H1 (cell line): ENCODE measurements at places on chromosomes 5 and 9. TPM values are rescaled to one million over a fixed set of nuclear protein-coding genes. Genes with fewer than 3 reads are reported as not detected.

The HACD4 gene
- 0.61 and 0.86 TPM in 2 replicates for total RNA-seq

The SPINK5 gene
- total RNA-seq, result 2.0 and 2.2 TPM in 2 replicates

The TMEM252 gene
- not detected in 2 replicates for total RNA-seq

The FSTL4 gene
- total RNA-seq, result 4.1 and 6.1 TPM in 2 replicates

The KCNV2 gene
- total RNA-seq, result not detected in 2 replicates

The WNT8A gene
- 0.27 TPM in 1 of 2 replicates, not detected in the other for total RNA-seq

The ACTL7B gene
- total RNA-seq, result not detected in 2 replicates

The TRAF1 gene
- total RNA-seq, result 1.5 and 1.6 TPM in 2 replicates

The BAAT gene
- 0.17 TPM in 1 of 2 replicates, not detected in the other for total RNA-seq

The GABRA1 gene
- total RNA-seq, result 16.2 and 17.3 TPM in 2 replicates

The FOXI1 gene
- not detected in 2 replicates for total RNA-seq

The SLC45A2 gene
- total RNA-seq, result not detected in 2 replicates

The ADAMTS19 gene
- total RNA-seq, result 26.2 and 28.8 TPM in 2 replicates

The AFAP1L1 gene
- total RNA-seq, result 4.2 and 4.7 TPM in 2 replicates

The OR13F1 gene
- total RNA-seq, result not detected in 2 replicates

- H3K36me3 ChIP-seq, result no peaks in the 10 kb centered on the region
- H3K4me3 ChIP-seq, result no peak overlapping the region
- no peak overlapping the region for H3K27ac ChIP-seq
- H3K4me1 ChIP-seq, result peaks cover 5% of the 10 kb centered on the region
Measured at GRCh38 chr5:137344723-137345322, 154.3 kb downstream of the SPOCK1 start.

DNA sequence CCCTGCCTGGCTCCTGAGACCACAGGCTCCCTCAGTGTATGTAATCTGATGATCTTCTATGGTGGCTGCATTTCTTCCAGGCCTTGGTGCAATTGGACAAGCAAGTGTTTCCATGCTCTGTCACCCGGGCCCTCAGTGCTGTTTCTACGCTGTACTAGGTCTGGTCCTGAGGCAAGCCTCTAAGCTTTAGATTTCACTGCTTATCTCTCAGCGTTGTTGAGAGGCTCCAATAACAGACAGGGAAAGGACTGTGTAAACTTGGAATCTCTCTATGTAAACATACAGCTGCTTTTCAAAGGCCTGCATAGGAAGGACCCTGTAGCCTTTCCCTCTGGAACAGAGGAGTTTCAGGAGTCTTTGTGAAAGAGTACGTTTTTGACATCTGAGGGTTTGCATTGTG is 38.6 kb upstream of the NFIB start:
- H3K4me3 ChIP-seq, result no peak overlapping the region
- no peak for DNase-seq
- peaks cover 18% of the 10 kb centered on the region for H3K4me1 ChIP-seq
- H3K27me3 ChIP-seq, result peaks cover 50% of the 10 kb centered on the region
- H3K27ac ChIP-seq, result no peak overlapping the region
- H3K36me3 ChIP-seq, result no peaks in the 10 kb centered on the region

DNA sequence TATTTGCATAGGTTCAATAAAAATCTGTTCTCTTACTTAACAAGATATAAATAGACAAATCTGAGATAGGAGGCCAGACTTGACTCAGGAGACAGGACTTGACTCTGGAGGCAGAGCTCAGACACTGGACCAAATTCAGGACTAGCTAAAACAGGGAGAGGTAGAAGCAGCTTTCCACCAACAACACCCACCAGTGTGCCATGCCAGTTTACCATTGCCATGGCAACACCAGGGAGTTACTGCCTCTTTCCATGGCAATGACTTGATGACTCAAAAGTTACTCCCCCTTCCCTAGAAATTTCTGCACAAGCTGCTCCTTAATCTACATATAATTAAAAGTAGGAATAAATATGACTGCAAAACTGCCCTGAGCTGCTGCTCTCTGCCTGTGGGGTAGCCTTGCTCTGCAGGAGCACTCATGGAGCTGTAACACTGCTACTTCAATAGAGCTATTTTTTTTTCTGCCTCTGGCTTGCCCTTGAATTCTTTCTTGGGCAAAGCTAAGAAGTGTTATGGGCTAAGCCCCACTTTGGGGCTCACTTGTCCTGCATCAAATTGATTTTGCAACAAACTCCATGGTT is 473.0 kb downstream of the PLK2 start:
- no peaks in the 10 kb centered on the region for H3K27me3 ChIP-seq
- no peak for DNase-seq
- H3K36me3 ChIP-seq, result no peaks in the 10 kb centered on the region
- no peak overlapping the region for H3K4me3 ChIP-seq

- H3K4me3 ChIP-seq, result no peak overlapping the region
- no peak overlapping the region for H3K27ac ChIP-seq
- H3K36me3 ChIP-seq, result no peaks in the 10 kb centered on the region
Measured at GRCh38 chr5:57184322-57184721, 10.5 kb downstream of the GPBP1 start.

- H3K27me3 ChIP-seq, result no peaks in the 10 kb centered on the region
- peak overlapping the region; percentile 88 for H3K27ac ChIP-seq
- H3K4me1 ChIP-seq, result peaks cover 34% of the 10 kb centered on the region
- no peak overlapping the region for H3K4me3 ChIP-seq
- no peak for DNase-seq
- H3K36me3 ChIP-seq, result no peaks in the 10 kb centered on the region
Measured at GRCh38 chr5:160167624-160168165, 48.4 kb upstream of the PWWP2A start.

- H3K36me3 ChIP-seq, result no peaks in the 10 kb centered on the region
- no peak for DNase-seq
- no peaks in the 10 kb centered on the region for H3K27me3 ChIP-seq
- H3K27ac ChIP-seq, result no peak overlapping the region
Measured at GRCh38 chr9:20225826-20226225, 396.5 kb downstream of the MLLT3 start.

DNA sequence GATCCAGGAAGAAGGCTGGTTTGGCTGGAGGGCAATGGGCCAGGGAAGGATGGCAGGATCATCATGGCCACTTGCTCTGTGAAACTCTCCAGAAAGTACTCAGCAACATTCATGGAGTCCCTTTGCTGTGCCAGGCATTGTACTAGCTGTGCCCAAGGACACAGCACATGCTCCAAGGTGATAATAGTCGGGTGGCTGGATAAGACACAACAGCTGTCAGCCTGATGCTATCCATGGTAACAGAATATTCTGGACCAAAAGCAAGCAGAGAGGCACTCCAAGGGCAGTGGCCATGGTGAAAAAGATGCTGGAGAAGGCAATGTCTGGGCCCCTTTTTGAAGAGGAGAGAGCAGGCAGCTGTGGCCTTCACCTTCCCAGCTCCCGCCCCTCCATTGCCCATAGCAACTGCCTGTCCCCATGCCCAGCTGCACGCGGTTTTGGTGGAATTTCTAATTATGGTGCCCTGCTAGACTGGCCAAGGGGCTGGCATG is 113.8 kb upstream of the CPEB4 start:
- H3K27ac ChIP-seq, result no peak overlapping the region
- H3K27me3 ChIP-seq, result no peaks in the 10 kb centered on the region
- no peak overlapping the region for H3K4me3 ChIP-seq

- no peak for DNase-seq
- no peaks in the 10 kb centered on the region for H3K27me3 ChIP-seq
- peaks cover 28% of the 10 kb centered on the region for H3K36me3 ChIP-seq
- no peak overlapping the region for H3K4me3 ChIP-seq
Measured at GRCh38 chr9:132677976-132678375, 7.7 kb downstream of the GTF3C4 start.

GRCh38 chr9:137818286-137818685 is 59.3 kb upstream of the CACNA1B start:
- DNase-seq, result no peak
- H3K4me3 ChIP-seq, result no peak overlapping the region
- peaks cover 19% of the 10 kb centered on the region; the same call in 1 of the 2 replicates for H3K36me3 ChIP-seq
- no peaks in the 10 kb centered on the region for H3K4me1 ChIP-seq
- no peaks in the 10 kb centered on the region for H3K27me3 ChIP-seq

- no peaks in the 10 kb centered on the region for H3K36me3 ChIP-seq
- no peaks in the 10 kb centered on the region for H3K27me3 ChIP-seq
- H3K4me1 ChIP-seq, result no peaks in the 10 kb centered on the region
- no peak overlapping the region for H3K4me3 ChIP-seq
- no peak overlapping the region for H3K27ac ChIP-seq
- no peak for DNase-seq
Measured at GRCh38 chr9:37746448-37747270, 6.9 kb upstream of the TRMT10B start.

- no peak overlapping the region for H3K4me3 ChIP-seq
- no peak overlapping the region for H3K27ac ChIP-seq
- no peaks in the 10 kb centered on the region for H3K27me3 ChIP-seq
Measured at GRCh38 chr5:58929726-58930125, 346.9 kb downstream of the RAB3C start.

GRCh38 chr9:116323012-116323411 is 169.4 kb downstream of the PAPPA start:
- H3K4me3 ChIP-seq, result no peak overlapping the region
- peaks cover 2% of the 10 kb centered on the region; the same call in 1 of the 2 replicates for H3K4me1 ChIP-seq
- H3K27ac ChIP-seq, result no peak overlapping the region
- H3K27me3 ChIP-seq, result no peaks in the 10 kb centered on the region
- no peaks in the 10 kb centered on the region for H3K36me3 ChIP-seq
- no peak for DNase-seq

- H3K36me3 ChIP-seq, result no peaks in the 10 kb centered on the region
- no peaks in the 10 kb centered on the region for H3K27me3 ChIP-seq
- DNase-seq, result no peak
- H3K27ac ChIP-seq, result no peak overlapping the region
- no peak overlapping the region for H3K4me3 ChIP-seq
Measured at GRCh38 chr5:98436667-98437066, 336.8 kb upstream of the RGMB start.

GRCh38 chr5:112183103-112183711 is 235.9 kb downstream of the EPB41L4A start:
- H3K27me3 ChIP-seq, result no peaks in the 10 kb centered on the region
- peaks cover 6% of the 10 kb centered on the region for H3K4me1 ChIP-seq
- H3K36me3 ChIP-seq, result no peaks in the 10 kb centered on the region

- H3K27me3 ChIP-seq, result no peaks in the 10 kb centered on the region
- H3K4me1 ChIP-seq, result no peaks in the 10 kb centered on the region
- no peaks in the 10 kb centered on the region for H3K36me3 ChIP-seq
- H3K27ac ChIP-seq, result no peak overlapping the region
- peak; percentile 47 for DNase-seq
Measured at GRCh38 chr5:98349251-98349989, 424.0 kb upstream of the RGMB start.

DNA sequence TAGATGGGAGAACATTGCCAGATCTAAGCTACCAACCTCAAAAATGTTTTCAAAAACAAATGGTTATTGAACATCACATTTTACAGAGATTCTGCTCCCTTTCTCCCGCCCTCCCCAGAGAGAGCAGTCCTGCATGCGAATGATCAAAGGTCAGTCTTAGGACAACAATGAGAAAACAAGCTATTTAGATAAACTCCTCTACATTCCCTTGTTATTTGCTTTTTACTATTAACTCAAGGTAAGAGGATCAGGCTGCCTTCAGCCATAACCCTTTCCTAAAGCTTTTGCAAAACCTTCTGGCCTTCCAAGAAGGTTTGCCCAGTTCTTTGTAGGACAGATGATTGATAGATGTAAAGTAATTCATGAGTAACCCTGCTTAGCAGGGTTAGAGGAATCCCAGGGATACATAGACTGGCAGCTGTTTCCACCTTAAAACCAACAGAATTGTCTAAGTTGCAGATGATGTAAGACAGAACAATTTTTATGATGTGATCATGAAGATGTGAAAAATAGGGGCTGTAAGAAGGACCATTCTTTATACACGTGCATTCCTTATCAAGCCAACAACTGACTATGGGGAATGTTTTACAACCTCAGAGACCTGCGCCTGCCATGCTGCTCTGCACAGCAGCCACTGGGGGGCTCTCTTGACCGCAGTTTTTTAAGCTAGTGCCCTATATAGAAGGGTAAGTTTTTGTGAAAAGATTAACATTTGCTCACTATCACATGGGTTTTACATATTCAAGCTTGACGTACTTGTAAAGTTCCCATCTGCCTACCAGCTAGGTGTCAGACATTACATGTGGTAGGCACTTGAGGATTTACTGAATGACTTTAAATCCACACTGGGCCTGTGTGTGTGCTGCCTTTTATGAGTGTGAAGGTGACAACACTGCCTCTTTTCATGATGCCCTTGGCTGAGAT is 2.3 kb upstream of the ZNF782 start:
- H3K4me3 ChIP-seq, result no peak overlapping the region
- no peak overlapping the region for H3K27ac ChIP-seq
- peak; percentile 74 for DNase-seq
- no peaks in the 10 kb centered on the region for H3K27me3 ChIP-seq
- peaks cover 16% of the 10 kb centered on the region for H3K4me1 ChIP-seq

- no peaks in the 10 kb centered on the region for H3K4me1 ChIP-seq
- H3K27ac ChIP-seq, result no peak overlapping the region
- no peaks in the 10 kb centered on the region for H3K36me3 ChIP-seq
- no peaks in the 10 kb centered on the region for H3K27me3 ChIP-seq
Measured at GRCh38 chr9:89295400-89295799, 15.6 kb upstream of the CKS2 start.

- H3K27ac ChIP-seq, result no peak overlapping the region
- no peak overlapping the region for H3K4me3 ChIP-seq
- H3K27me3 ChIP-seq, result no peaks in the 10 kb centered on the region
- no peak for DNase-seq
- no peaks in the 10 kb centered on the region for H3K36me3 ChIP-seq
Measured at GRCh38 chr9:10250219-10250618, 362.6 kb downstream of the PTPRD start.

- no peak overlapping the region for H3K4me3 ChIP-seq
- H3K4me1 ChIP-seq, result peaks cover 10% of the 10 kb centered on the region; the same call in 1 of the 2 replicates
- H3K27me3 ChIP-seq, result no peaks in the 10 kb centered on the region
- H3K27ac ChIP-seq, result no peak overlapping the region
- no peak for DNase-seq
- H3K36me3 ChIP-seq, result no peaks in the 10 kb centered on the region
Measured at GRCh38 chr5:82812575-82812974, 264.6 kb downstream of the TMEM167A start.

DNA sequence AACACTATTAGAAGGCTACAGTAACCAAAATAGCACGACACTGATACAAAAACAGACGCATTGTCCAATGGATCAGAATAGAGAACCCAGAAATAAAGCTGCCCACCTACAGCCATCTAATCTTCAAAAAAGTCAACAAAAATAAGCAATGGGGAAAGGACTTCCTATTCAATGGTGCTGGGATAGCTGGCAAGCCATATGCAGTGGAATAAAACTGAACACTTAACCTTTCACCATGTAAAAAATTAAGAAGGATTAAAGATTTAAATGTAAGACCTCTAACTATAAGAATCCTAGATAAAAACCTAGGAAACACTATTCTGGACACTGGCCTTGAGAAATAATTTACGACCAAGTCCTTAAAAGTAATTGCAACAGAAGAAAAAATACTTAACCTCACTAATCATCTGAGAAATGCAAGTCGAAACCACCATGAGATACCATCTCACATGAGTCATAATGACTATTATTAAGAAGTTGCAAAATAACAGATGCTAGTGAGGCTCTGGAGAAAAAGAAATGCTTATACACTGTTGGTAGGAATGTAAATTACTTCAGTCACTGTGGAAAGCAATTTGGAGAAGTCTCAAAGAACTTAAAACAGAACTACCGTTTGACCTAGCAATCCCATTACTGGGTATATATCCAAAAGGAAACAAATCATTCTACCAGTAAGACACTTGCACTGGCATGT is 203.3 kb upstream of the CDH9 start:
- DNase-seq, result no peak
- H3K27me3 ChIP-seq, result no peaks in the 10 kb centered on the region
- no peaks in the 10 kb centered on the region for H3K4me1 ChIP-seq
- no peak overlapping the region for H3K27ac ChIP-seq
- H3K4me3 ChIP-seq, result no peak overlapping the region

GRCh38 chr5:40502736-40503135 is 177.0 kb upstream of the PTGER4 start:
- no peak overlapping the region for H3K4me3 ChIP-seq
- DNase-seq, result no peak
- H3K4me1 ChIP-seq, result no peaks in the 10 kb centered on the region
- no peak overlapping the region for H3K27ac ChIP-seq
